SHP77 (cell line): ENCODE measurements at places on chromosomes 12 and 14.

DNA sequence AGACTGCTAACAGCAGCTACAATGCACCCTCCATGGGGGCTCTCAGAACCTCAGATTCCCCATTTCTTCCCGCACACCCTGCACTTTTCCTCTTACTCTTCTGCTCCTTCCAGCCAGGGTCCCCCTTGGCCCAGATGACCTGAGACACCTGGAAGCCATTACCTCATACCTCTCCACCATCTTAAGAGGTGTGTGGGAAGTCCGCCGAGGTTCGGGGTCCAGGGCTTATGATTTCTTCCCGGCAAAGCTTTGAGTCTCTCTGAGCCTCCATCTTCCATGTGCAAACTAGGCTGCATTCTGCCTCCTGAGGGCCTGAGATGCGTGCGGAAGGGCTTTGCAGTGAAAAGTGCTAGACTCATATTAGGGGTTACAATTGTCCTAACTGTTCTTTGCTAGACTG lies 5.3 kb downstream of the GSC start:
- DNase-seq, result no peak

DNA sequence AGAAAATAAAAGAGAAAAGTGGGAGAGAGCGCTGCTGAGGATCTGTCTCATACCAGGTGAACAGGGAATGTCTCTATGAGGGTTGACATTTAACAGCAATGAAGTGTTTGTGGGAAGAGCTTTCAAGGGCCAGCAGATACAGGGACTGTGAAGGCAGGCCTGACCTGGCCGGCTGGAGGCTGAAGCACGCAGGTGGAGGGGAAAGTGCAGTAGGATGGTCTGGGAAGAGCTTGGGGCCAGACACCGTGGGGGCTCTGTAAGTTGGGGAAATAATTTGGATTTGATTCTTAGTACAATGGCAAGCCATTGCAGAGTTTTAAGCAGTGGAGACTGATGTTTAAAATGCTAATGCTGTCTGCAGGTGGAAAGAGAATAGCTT lies 23.8 kb upstream of the DHRS2 start:
- no peak for DNase-seq

DNA sequence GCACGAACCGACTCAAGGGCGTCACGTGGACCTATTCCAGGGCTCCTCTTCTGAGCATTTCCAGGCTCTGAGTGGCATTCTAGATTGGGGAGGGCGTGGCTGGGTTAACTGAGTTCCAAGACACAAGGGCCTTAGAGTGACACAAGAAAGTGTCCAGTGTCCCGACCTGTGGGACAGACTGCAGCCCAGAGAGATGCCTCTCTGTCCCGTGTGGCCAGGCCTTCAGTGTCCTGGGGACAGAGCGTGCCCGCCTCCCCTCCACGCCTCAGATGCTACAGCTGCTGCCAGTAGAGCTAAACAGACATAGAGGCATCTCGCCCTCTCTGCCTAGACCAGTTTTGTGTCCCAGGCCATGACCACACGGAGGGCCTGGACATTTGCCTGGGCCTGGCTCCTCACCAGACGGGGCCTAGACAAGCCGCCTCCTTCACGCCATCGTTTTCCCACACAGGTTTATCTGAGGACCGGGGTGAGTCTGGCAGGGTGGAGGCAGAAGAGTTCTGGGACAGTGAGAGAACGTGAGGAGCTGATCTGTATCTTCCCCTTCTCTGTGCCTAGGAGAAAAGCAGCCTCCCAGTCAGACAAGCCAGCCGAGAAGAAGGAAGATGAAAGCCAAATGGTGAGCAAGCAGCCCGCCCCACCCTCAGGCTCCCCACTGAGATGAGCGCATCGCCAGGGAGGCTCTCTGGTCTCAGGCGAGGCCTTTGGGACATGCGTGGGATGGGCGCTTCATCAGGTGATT lies 27.1 kb downstream of the DEGS2 start:
- no peak for DNase-seq

- no peak for DNase-seq
These were observed 2.3 kb downstream of the CFL2 start for GRCh38 chr14:34711796-34712712.

DNA sequence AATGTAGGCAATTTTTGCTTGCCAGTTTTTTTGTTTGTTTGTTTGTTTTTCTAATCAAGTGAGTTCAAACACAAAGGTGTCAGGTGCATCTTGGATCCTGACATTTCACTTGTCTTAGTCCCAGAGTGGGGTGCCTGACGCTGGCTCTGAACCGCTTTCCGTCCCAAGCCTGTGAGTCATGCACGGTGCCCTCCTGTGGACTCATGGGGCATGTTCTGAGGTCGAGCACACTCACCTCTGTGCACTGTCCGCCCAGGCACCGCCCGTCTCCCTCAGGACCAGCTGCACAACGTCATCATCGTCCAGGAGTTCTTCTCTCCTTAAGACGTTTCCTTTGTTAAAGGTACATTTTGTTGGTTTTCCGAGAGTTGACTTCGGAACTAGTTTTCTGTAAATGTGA lies 98.2 kb downstream of the GLT1D1 start:
- no peak for DNase-seq
